ENCODE measurements at places on chromosomes 2 and 18. TPM values are rescaled to one million over a fixed set of nuclear protein-coding genes. Genes with fewer than 3 reads are reported as not detected.

- DNase-seq = no peak
These were observed 7.8 kb upstream of the UGT1A9 start for GRCh38 chr2:233663911-233664310.

GRCh38 chr2:9763356-9764152 is 79.7 kb upstream of the TAF1B start:
- DNase-seq = no peak

DNA sequence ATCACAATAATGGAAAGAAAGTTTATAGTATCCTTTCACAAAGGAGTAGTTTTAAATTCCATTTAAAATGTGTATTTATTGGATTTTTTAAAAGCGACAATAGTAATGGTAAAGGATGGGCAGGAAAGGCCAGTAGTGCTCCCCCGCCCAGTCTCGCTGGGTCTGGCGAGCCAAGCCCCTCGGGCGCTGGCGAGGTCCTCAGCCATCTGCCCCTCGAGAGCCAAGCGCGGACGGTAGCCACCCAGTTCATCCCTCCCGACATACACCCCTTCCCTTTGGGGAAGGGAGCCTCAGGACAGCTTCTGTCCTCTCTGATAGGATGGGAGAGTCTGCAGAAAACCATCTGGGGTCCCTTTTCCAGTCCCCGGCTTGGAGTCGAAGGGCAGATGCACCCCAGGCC is 45.2 kb downstream of the BOLA3 start:
- peak; percentile 39 for DNase-seq

- no peak for DNase-seq
These were observed 1.7 kb upstream of the CELF4 start for GRCh38 chr18:37567061-37567993.

CFAP65 gene
- 2.1 TPM for total RNA-seq

GPBAR1 gene
- 5.7 TPM for total RNA-seq

SERPINB2 gene
- 45.2 TPM for total RNA-seq

TTC27 gene
- 13.5 TPM for total RNA-seq

- no peak for DNase-seq
These were observed 2.1 kb downstream of the GBX2 start for GRCh38 chr2:236165842-236166795.

INHA gene
- total RNA-seq = 1.3 TPM

DNA sequence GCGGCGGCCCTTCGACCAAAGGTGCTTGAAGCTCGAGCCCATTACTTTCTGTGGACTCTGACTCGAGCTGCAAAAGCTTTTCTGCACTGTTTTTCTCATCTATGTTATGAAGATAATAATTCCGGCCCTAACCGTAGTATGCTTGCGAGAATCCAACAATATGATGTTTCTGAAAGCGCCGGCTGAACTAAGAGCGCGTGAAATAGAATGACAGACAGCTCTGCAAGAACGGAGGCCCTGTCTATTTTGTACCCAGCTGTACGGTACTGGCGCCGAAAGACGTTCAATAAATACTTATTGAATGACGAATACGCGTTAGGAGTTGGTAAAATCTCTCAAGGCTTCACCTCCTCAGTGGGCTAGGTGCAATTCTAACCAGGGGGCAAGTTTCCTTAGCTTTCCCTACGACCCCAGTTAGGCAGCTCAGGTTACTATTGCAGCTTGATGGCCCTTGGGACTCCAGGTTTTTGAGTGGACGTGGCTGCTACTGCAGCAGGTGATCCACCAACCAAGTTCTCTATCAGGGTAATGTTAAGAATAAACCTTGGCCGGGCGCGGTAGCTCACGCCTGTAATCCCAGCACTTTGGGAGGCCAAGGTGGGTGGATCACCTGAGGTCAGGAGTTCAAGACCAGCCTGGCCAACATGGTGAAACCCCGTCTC is 570 bp downstream of the SCRN3 start:
- no peak for DNase-seq

GRCh38 chr2:192155511-192156118 is 39.1 kb downstream of the TMEFF2 start:
- DNase-seq = no peak

MAT2A gene
- 209 TPM for total RNA-seq

- peak; percentile 52 for DNase-seq
These were observed 38.4 kb downstream of the CAPN13 start for GRCh38 chr2:30768708-30769480.

FKBP1B gene
- total RNA-seq = 23.0 TPM

DNA sequence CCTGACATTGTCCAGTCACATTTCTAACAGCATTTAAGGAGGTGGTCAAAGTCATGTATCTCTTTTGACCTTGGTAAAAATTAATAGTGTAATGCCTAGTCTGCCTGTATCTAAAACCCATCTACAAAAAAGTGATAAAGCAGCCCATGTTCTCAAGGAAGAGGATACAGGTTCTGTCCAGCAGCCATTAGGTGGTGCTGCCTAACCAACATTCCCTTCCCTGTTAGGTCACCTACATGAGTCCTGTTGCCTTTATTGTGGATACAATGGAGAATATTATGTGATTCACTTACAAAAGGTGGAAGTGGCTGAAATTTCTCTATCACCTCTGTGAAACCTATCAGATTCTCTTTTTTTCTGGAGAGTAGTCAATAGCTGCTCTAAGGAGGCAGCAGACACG is 52.5 kb downstream of the AQP4 start:
- no peak for DNase-seq

GRCh38 chr2:31525876-31526275 is 54.9 kb downstream of the SRD5A2 start:
- no peak for DNase-seq

GRCh38 chr18:64966667-64967066 is 784.1 kb upstream of the CDH7 start:
- no peak for DNase-seq

GRCh38 chr18:46716827-46717226 is 40.0 kb downstream of the ST8SIA5 start:
- no peak for DNase-seq

DNA sequence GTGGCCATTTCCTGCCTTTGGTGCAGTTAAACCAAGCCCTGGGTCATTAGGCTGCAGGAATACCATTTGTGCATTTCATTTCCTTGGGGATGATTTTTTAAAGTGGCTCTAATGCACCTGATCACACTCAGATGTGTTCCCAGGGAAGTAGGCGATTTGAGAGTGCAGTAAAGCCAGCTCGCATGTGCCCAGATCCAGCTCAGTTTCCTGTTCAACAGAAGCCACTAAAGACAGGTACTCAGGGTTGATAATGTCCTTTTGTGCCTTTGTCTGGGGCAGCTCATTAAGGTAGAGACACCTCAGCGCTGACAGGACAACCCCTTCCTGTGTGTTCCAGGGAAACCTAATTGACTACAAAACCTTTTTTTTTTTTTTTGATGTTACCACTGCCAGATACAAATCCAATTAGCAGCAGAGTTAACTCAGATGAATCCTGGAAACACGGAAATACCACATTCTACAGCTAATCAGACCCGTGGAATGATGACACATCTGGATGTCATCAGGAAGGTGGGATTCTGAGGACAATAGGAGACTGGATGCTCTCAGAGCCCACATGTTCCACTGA is 15.2 kb upstream of the CHRNA1 start:
- DNase-seq = no peak

- no peak for DNase-seq
These were observed 58.3 kb downstream of the FBXO36 start for GRCh38 chr2:229980431-229981184.

GRCh38 chr2:232865165-232865564 is 4.9 kb upstream of the SNORC start:
- no peak for DNase-seq

- no peak for DNase-seq
These were observed 512.7 kb upstream of the CDH2 start for GRCh38 chr18:28689588-28689987.

DNA sequence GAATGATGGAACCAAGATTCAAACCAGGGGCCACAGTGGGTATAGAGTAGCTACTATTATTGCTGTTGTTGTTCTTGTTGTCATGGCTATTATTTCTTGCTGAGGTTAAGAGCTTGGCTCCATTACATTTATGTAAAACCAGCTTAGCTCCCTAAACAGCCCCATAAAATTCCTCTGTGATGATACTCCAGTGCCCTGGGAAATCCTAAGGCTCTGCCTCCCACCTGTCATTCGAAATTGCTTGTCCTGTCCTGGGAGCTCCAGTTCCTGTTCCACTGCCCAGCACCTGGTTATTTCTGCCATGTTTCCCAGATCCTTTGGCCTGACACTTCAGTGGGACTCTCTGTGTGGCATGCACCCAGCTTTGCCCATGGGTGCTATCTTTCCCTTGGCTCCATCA is 27.8 kb upstream of the NCOA1 start:
- no peak for DNase-seq

MBP gene
- 14.5 TPM for total RNA-seq

DNA sequence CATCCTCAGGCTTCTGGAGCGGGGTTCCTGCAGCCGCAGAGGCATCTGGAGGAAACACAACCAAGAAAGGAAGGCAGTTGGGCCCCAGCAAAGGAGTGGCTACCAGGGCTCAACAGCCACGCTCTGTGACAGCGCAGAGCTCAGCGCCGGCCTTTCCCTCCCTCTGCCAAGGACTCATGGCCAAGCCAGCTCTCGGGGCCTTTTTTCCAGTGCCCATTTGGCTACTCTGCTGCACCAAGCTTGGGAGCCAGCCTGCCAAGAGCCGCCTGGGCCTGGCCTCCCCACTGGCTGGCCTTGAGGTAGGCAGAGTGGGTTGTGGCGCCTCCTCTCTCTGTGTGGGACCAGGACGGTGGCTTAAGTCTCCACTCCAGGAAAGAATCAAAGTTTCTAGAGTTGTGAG is 7.2 kb upstream of the CCDC74A start:
- no peak for DNase-seq

- DNase-seq = no peak
These were observed 22.9 kb upstream of the CUL3 start for GRCh38 chr2:224608104-224608503.

- DNase-seq = no peak
These were observed 217.1 kb downstream of the SETBP1 start for GRCh38 chr18:44897816-44898215.

GRCh38 chr2:187658952-187659525 is 104.8 kb upstream of the TFPI start:
- no peak for DNase-seq

DNA sequence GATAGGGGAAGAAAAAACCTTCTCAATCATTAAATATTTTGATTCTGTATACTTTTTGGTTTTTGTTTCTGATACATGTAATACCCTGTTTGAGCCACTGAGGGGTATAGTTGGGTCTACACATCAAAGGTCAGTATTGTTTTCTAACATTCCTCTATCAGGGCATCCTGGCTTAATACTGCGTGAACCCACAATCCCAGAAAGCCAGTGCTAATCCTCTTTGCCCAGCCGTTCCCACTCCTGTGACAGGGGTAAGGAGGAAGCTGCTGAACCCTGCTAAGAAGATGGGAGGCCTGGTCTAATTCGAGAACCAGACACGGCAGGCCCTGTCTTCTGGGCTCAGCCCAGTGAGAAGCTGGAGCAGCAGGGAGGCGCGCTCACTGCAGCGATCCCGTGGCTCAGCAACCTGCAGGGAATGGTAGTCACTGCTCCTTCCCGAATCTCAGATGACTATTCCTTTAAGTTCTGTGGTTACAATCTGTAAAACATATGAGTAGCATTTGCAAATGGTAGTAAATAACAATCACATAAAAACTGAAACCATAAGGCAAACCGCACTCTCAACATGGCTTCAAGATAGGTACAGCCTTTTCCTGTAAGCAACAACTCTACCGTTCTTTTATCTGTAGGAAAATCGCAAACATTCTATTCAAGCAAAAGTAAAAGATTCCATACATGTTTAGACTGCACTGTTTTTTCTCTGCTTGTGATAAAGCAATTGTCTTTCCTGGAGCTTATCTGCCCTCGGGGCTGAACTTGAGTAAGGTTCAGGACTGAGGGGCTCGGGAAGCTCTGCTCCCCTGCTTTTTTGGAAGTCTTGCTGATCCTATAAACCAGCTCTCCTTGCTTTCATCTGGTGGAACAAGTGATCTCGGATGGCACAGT is 87.0 kb downstream of the EPB41L3 start:
- DNase-seq = no peak

SMCHD1 gene
- total RNA-seq = 40.1 TPM

DNA sequence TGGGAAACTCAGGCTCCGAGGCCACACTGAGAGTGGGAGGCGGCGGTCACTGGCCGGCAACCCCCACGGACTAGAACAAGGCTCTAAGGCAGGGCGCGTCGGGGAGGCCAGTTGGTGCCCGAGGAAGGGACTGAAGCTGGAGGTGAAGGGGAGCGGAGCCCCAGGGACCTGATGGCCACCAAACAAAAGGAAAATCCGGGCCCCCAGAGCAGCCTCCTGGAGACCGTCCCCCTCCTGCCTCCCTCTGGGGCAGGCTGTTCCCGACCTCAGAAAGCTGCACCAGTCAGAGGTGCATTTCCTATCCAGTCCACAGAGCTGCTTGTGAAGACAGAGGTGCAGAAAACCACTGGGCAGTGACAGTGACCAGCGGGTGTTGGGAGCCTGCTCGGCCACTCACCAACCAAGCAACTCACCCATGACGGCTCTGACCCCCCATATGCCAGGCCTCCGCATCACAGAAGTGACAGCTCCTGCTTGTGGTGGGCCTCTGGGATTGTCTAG is 172.7 kb downstream of the TWIST2 start:
- no peak for DNase-seq

All from type B pancreatic cell (in vitro differentiated cells).